ENCODE measurements at places on chromosomes 2 and 18.

DNA sequence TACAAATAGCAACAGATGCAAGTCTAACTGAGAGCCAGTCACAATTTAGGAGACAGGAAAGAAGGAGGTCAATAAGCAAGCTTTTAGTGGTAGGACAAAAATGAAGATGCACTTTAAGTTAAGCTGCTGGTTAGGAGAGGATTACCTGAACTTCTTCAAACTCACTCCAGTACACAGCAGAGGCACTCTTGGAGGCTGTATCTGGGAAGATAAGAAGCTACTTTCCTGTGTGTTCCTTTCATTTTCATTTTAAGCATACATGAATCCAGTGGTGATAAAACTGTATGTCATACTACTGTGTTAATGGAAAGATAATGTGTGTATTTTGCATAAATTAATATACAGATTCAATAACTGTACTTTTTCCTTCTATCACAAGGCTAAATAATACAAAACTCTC, 49.6 kb downstream of the HYCC2 start:
- DNase-seq = no peak

GRCh38 chr2:36734304-36734703, 37.8 kb downstream of the VIT start:
- no peak for DNase-seq

GRCh38 chr2:111624411-111625156, 259.4 kb downstream of the ANAPC1 start:
- DNase-seq = no peak

GRCh38 chr2:112765251-112765650, 842 bp upstream of the CKAP2L start:
- no peak for DNase-seq

DNA sequence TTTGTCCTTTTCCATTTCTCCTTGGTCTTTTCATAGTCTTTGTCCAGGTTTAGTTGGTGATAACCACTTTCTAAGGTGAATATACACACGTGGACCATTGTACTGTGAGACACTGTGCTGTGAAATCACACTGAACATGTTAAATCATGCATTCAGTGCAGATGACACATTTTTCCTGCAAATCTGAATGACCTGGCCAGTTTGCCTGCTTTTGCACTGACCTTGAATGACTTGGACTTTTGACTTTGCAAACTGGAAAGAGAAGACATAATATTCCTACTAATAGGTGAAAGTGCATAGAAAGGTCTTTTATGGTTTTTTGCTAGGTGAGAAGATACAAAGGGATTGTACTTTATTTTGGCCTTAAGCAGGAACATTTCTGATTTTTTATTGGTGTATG, 21.7 kb upstream of the PHLPP1 start:
- DNase-seq = no peak

Data from right hindlimb (tissue), 1 donor.